ENCODE measurements at places on chromosomes 5 and 9.

- no peak for DNase-seq
These were observed 267.2 kb downstream of the MAT2B start for GRCh38 chr5:163772644-163773043.

DNA sequence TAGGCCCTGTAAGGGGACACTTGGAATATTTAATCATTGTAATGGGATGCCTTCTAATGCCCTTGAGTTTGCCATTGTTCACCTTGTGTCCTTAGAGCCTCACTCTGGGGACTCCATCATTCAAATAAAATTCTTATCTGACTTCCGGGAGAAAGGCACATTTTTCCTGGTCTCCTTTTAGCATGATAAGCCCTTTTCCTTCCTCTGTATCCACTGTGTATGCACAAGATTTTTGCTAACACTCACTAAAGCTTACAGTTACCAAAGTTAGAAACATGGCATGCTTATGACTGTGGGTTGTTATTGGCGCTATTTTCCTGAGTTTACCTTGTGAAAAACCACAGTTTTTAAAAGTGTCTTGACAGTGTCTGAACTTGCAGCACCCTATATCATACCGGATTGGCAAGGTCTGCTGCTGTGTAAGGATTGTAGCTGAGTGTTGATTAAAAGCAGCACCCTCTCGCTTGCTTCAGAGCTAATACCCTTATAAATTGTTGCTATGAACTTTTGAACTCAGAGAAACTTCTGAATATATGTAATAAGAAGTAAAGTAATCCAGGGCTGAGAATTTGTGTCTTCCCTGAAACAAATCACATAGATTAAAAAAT is 46.4 kb downstream of the SNCAIP start:
- no peak for DNase-seq

DNA sequence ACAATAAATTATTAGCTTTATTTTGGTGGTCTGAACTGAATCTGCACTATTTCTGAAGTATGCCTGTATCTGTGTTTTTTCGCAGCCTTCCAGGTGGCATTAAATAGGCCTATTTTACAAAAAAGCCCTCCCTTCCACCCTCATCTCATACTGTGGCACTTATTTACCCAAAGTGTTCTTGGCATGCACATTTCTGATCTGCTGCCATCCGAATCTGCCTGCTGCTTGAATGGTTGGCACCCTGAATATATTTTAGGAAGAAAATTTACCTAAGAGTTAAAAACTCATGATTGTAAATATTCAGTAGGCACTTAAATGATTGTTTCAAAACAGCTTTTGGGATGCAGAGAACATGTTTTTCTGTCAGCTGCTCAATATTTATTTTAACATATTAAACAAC is 150.1 kb downstream of the SLC28A3 start:
- DNase-seq: no peak

DNA sequence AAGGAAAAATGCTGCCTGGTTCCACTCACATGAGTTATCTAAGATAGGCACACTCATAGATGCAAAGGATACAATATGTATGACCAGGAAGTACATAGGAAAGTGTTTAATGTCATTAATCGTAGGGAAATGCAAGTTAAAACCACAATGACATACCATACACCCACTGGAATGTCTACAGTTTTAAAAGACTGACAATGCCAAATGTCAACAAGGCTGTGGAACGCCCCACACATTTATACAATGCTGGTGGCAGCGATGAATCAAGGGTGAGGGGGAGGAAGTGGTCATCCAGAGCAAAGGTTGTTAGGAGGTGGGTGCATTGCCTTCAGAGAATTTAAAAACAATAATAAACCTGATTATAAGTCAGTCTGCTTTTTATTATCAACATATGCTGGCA is 437.8 kb downstream of the ARHGEF28 start:
- peak; percentile 55 for DNase-seq

DNA sequence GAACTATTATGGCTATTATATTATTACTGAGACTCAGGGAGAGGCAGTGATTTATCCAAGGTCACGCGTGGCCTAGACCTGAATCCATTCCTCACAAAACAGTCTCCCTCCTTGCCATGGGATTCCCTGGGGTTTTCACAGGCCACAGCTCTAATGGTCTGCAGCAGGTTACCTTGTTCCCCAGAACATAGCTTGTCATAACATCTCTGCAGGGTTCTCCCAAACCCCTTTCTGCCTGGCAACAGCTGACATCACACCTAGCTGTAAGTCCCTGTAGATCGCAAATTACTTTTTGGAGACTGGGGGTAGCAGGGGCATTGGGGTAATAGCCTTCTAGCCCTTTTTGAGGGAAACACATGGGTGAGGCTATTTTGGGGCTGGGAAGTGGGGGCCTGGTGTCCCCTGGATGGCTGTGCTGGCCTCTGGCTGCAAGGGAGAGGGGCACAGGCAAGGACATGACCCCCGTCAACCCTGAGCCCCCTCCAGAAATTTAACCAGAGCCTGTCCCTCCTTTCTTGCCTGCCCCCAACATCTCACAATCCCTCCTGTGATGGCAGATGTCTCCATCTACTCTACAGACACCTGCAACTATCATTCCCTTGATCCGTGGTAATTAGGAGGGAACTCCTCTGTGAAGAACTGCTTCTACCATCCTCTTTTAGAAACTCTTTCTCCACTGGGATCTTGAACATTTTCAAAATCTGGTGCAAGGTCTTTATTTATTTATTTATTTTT is 1.3 kb downstream of the CD74 start:
- DNase-seq: no peak

DNA sequence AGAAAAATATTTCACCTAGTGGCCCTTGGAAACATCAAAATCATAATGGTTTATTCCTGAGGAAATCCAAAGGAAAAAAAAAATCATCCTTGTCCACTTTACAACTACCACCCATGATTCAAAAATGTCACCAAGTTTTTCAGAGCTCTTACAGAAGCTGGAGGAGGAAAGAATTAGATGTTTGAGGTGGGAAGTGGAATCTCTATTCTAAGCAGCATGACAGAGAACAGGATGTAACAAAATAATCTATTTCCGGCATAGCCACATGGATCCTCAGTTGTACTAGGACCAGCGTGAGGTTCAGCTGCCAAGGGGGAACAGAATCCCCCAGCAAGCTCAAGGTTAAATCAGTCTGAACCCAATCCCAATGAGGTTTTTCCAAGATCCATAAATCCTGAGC is 40.2 kb downstream of the FBXW11 start:
- no peak for DNase-seq

DNA sequence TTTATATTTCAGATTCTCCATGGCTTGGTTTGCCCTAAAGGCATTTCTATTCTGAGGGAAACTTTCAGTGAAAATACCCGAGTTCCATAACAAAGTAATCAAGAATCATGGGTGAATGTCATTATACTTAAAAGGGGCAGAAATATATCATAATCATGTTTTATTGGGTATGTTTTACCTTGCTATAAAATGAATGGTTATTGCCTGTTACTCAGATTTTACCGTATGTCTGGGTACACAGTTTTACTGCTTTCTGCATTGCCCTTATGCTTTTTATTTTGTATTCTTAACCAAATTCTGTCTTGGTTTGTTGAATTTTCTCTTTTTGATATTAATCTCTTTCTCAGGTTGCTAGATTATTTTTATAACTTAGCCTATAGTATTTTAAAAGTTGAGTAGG is 2.5 kb downstream of the GPR151 start:
- DNase-seq: no peak
